Dermis microvascular lymphatic vessel endothelial cell (primary cell): ENCODE measurements at places on chromosomes 11 and 22.

DNA sequence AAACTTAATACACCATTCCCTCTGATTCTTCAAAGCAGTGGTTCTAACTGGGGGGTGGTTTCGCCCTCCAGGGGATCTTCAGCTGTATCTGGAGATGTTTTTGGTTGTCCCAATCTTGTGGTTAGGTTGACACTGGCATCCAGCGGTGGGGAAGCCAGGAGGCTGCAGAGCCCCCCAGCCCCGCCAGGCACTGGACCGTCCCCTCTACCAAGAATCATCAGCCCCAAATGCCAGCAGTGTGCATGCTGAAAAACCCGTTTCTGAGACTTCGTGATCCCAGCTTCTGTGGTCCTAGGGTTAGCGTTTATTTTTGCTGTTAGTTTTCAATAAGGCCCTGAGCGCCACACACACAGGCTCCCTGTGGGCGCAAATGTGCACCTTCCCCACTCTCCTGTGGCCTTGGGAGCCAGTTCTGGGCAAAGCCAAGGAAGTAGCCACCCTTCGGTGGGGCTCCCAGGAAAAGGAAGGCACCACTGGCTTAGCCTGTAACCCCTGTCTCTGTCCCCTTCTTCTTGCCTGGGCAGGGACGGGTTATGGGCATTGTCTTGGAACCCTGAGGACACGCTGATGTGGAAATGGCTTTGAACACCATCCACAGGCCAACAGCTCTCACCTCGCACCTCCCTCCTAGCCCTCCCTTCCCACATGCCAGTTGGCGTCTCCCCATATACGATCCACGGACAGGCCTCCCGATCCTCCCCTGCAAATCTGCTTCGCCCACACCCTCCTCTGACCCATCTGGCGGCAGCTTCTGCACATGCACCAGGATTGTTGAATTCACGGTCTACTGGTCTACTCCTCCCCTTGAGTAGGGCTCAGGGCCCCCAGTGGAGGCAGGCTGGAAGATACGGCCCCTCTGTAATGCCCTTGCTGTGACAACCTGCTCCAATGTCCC is 71.4 kb upstream of the CCND1 start:
- no peak for DNase-seq

- no peak for DNase-seq
Observed at GRCh38 chr11:72771507-72771906, 19.3 kb upstream of the ARAP1 start.

DNA sequence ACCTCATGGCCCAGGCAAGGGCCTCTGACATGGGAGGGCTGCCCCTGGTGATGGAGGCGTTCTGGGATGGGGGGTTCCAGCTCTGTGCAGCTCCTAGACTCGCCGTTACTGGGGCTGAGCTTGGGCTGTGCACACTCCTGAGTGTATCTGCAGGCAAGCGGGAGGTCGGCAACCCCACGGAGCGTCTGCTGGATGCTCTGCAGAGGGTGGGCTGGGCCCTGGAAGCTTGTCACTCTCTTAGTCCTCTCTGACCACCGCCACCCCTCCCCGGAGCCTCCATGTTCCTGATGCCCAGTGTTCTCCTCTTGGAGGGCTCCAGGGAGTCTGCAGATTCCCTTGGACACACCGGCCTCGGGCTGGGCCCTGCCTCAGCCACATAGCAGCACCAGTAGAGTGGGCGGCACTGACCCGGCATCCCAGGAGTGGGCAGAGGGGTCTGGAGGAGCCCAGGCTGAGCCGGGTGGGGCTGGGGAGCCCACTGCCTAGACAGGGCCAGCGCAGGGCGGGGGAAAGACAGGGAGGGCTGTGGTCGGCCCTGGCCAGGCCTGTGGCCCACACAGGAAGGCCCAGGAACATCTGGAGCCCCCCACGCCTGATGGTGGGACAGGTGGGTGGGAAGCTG is 20.6 kb upstream of the MUC5B start:
- no peak for DNase-seq

GRCh38 chr11:71399341-71399740 is 48.9 kb downstream of the DHCR7 start:
- DNase-seq: no peak
